Pons (tissue), 1 donor: ENCODE measurements at places on chromosomes 12 and 14.

DNA sequence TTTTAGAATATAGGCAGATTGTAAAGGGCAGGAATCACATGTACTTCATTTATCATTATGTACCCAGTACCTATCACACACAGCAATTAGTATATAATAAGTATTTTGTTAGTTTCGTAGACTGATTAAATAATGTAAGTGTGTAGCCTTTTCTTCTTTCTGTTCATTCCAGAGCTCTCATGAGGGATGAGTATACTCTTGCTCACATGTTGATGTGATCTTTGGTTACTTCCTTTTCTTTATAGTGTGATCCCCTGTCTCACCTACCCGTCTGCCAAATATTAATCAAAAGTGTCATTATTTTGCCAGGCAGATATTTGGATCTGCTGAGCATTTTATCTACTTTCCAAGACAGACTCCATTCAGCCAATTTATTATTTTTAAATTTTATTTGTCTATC is 156.1 kb downstream of the PCNX1 start:
- no peak for DNase-seq

- no peak for DNase-seq
Measured at GRCh38 chr12:95440401-95440800, 33.6 kb upstream of the METAP2 start.

GRCh38 chr12:60137513-60137912 is 541.7 kb downstream of the SLC16A7 start:
- no peak for DNase-seq

DNA sequence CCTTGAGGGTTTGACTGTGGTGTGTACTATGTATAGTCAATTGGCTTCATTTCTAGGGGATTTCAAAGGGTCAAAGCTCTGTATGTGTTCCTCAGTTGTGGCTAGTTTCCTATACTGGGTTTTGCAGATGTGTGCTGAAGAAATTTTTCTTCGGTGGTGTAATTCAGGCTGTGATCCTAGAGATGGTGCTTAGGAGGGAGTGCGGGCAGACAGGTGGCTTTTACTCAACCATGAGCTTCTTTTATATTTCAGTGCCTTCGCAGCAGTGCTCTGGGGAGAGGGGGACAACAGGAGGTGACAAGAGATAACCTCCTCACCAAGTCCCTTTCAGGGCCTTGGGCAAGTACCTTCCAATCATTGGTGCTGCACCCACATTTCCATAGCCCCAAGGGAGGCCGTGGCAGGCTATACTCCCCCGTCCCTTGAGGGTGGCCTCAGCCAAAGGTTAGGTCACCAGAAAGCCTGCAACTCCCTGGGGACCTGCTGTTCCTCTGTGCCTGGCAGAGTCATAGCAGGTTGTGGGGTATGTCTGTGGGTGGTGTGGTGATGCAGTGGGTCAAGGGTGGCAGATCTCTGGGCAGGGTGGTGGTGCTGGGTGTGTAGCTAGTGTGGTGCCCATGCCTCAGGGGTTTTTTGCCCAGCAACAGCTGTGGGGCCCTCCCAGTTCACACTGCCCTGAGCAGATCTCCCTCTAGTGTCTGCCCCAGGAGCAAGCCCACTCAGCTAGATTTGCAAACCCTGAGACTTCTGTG is 37.0 kb upstream of the TMX1 start:
- DNase-seq = no peak

- no peak for DNase-seq
Measured at GRCh38 chr12:65330331-65330730, 51.8 kb downstream of the MSRB3 start.

DNA sequence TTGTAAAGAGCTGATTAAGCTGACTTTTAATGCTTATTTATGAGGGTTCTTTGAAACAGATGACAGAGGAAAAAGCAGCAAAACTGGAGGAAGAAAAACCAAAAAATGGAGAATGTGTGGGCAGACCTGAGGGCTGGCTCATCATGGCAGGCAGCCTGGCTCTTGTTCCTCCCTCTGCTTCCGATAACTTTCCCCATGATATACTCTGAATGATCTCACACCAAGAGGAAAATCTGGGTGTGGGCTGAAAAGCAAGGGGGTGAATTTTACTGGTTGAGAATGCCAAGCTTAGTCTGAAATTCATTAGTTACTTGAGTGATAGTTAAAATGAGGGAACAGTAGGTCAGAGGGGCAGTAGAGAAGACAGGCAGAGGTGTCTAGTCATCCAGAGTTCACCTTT is 330.1 kb upstream of the PRICKLE1 start:
- no peak for DNase-seq

GRCh38 chr12:97452230-97452629 is 10.4 kb upstream of the RMST start:
- DNase-seq = no peak

GRCh38 chr14:51860825-51861499 is 550 bp downstream of the GNG2 start:
- DNase-seq = no peak

GRCh38 chr12:66516133-66516532 is 162.7 kb downstream of the GRIP1 start:
- no peak for DNase-seq

- DNase-seq = no peak
Measured at GRCh38 chr14:105091054-105091516, 25.9 kb upstream of the GPR132 start.

GRCh38 chr12:19926266-19926665 is 442.1 kb upstream of the PDE3A start:
- DNase-seq = no peak

- DNase-seq = no peak
Measured at GRCh38 chr12:83985084-83985483, 927.5 kb downstream of the SLC6A15 start.
